T1000 (cell line): ENCODE measurements at places on chromosomes 11 and 22.
A peak's percentile ranks its signal among the peaks of the same experiment; 100 is the strongest.

DNA sequence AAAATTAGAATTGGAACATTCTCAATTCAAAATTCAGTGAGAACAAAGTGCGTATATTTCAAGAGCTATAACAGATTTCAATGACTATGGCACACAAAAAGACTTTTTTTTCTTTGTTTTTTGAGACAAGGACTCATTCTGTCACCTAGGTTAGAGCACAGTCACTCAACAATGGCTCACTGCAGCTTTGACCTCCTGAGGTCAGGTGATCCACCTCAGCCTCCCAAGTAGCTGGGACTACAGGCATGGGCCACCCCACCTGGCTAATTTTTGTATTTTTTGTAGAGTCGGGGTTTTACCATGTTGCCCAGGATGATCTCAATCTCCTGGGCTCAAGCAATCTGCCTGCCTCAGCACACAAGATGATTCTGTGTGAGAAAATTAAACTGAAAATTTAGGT, 51.5 kb downstream of the PIK3C2A start:
- no peak for DNase-seq

DNA sequence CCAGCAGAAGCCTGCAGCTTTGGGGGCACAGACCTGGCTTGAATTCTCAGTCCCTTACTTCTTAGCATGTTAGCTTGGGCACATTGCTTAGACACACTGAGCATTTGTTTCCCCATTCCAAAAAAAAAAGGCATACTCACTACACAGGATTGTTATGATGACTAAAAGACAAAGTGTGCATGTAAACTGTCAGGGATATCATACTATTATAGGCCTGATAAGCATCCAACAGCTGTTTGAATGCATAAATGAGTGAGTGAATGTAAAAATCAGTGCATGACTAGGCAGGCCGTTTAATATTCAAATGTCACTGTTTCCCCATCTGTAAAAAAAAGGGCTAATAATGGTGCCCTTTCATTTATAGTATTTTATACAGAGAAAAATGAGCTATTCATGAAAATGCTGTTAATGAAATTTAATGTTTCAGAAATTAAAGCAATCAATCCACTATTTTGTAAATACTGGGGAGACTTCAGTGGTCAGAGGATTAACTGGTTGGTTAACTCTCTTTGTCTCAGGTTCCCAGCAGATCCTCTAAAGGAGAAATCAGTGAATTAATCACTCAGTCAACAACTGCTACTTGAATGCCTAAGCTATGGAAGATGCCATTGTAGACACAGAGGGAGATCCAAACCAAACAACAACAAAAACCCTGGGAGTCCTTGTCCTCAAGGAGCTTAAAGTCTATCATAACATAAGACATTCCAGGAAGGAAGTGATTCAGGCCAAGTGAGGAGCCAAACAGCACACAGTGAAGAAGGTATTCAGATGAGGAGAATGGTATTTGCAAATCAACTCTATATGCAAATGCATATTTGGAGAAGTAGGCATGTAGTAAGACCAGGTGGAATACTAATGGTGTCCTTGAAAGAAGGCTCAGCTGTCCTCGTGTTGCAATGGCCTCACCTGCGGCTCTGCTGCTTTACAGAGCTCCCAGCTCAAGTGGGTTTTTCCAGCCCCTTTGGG, 26.8 kb downstream of the BARX2 start:
- no peak for DNase-seq

GRCh38 chr22:38257181-38257580, 15.6 kb downstream of the TMEM184B start:
- DNase-seq: no peak

- no peak for DNase-seq
Measured at GRCh38 chr11:66710384-66710930, 18.6 kb downstream of the SPTBN2 start.

GRCh38 chr22:38471237-38471636, 3.3 kb downstream of the KDELR3 start:
- no peak for DNase-seq

DNA sequence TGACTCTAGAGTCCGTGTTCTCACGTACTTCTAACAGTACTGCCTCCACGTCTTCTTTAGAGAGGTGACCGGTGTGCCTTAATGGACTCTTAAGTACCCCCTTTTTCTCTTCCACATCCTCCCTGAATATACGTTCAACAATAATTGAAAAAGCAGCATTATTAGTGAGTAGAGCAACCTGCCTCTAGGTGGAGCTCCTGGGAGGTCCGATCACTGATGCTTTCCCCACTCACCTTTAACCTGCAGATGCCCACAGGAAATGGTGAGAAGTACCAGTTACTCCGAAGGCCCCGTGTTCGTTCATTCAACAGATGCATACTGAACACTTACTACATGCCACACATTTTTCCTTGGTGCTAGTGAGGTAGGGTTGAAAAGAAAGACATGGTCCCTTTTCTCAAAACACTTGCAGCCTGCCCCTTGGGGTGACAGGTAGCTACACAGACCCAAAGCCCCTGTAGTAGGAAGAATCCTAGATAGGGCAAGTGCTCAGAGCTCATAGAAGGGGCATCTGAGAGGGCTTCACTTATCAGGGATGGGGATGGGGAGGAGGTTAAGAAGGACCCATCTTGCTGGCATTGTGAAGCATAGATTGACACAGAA, 72.7 kb downstream of the FEZ1 start:
- no peak for DNase-seq

GRCh38 chr11:15969281-15969680, 387.1 kb downstream of the SOX6 start:
- DNase-seq: no peak

- DNase-seq: no peak
Measured at GRCh38 chr11:77525455-77526091, 51.7 kb upstream of the PAK1 start.

GRCh38 chr11:114099392-114100178, 40.1 kb downstream of the ZBTB16 start:
- no peak for DNase-seq

- DNase-seq: no peak
Measured at GRCh38 chr11:27210531-27210930, 152.5 kb downstream of the CCDC34 start.

- DNase-seq: no peak
Measured at GRCh38 chr11:90594658-90595057, 371.8 kb upstream of the CHORDC1 start.

DNA sequence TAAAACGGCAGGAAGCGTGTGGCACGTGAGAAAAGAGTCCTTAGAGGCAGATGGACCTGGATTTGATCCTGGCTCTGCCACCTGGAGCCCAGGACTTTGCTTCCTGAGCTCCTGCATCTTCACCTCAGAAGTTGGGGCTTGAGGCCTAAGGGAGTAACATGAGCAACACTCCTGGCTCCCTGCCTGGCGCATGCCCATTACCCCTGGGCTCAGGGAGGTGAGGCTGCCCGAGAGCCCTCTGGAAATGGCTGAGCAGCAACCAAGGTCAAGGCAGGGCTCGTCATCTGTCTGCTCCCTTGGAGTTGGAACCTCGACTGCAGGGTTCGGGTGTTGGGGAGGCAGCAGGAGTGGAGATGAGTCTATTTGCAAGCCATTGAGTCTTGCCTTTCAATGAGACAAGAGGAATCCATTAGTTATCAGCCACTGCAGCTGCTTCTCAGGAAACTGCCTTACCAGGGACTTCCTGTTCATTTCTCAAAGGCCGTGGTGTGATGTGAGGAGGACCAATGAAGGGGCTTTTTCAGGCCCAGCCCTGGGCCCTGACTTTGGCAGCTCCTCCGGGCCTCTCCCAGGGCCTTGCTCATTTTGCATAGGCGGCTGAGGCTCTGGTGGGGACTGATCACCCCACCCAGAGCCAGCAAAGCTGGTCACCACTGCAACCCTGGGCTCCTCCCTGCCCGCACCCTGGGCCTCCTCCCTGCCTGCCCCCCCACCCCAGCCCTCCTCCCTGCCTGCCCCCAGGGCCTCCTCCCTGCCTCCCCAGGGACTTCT, 6.4 kb downstream of the FADS2 start:
- no peak for DNase-seq

GRCh38 chr11:44755556-44756523, 29.1 kb downstream of the TSPAN18 start:
- no peak for DNase-seq

GRCh38 chr11:57903441-57904123, 120.1 kb upstream of the OR9Q1 start:
- DNase-seq: peak; percentile 3

- no peak for DNase-seq
Measured at GRCh38 chr11:132864811-132865576, 667.3 kb downstream of the OPCML start.

DNA sequence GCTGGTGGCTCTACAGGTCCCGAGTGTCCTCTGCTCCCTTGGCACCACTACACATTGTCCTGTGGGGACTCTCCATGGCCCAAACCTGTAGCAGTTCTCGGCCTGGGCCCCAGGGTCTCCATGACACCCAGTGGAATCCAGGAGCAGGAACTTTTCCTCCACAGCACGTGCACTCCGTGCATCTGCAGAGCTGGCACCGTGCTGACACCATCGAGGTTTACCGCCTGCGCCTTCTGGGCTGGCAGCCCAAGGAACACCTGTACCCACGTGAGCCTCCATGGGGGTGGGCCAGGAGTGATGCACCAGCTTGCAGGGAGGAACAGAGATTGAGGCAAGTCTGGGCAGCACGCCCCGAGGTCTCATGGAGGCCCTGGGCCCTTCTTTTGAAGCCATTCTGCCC, 25.2 kb downstream of the TSPAN32 start:
- DNase-seq: no peak

- DNase-seq: no peak
Measured at GRCh38 chr22:40890881-40891280, 29.0 kb upstream of the DNAJB7 start.

- DNase-seq: no peak
Measured at GRCh38 chr11:77821349-77821851, 456 bp downstream of the AAMDC start.

- peak; percentile 21 for DNase-seq
Measured at GRCh38 chr22:33867118-33867866, 53.0 kb downstream of the LARGE1 start.

DNA sequence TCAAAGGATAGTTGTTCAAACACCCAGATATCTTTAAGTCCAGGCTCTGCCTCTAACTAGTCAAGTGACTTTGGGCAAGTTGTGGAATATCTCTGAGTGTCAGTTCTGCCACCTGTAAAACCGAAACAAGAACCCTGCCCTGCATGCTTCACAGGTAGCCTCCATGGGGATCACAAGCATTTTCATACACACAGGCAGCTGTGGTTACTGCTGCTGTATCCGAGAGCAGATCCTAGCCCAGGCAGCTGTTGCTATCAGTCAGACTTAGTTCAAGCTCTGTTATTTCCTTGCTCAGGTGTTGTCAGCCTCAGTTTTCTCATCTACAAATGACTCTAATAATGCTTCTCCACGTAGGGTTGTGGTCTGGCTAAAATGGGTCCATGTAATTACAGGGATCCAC, 6.5 kb upstream of the RASD2 start:
- no peak for DNase-seq
